G401 (cell line): ENCODE measurements at places on chromosomes 3 and 15. TPM values are rescaled to one million over a fixed set of nuclear protein-coding genes. Genes with fewer than 3 reads are reported as not detected.
A peak's percentile ranks its signal among the peaks of the same experiment; 100 is the strongest.

DNA sequence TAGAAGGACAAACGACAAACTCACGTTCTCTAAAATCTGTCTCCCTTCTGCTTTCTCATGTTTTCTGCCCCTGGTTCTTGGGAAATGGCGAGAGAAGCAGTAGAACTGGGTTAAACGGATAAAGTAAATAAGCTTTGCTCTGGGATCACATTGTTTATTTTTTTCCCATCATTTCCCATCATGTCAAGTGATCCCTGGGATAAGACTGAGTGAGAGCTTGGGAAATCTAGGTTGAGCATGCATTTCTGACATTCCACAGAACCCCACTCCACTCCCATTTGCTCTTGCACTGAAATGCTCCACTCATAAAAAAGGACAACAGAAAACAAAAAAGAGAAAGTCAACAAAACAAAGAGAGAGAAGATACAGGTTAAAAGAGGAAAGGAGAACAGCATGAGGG, 69.1 kb downstream of the SEMA6D start:
- DNase-seq = no peak

DNA sequence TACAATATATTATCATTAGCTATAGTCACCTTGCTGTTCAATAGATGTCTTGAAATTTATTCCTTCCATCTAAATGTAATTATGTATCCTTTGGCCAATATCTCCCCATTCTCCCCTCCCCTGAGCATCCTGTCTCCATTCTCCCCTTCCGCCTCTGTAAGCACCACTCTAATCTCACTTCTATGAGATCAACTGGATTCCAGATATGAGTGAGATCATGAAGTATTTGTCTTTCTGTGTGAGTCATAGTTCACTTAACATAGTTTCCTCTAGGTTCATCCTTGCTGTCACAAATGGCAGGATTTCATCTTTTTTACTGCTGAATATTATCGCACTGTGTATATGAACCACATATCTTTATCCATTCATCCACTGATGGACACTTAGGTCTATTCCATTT, 148.8 kb upstream of the NDN start:
- DNase-seq = no peak

Gene GATM
- 26.7 and 32.5 TPM in 2 replicates for total RNA-seq

DNA sequence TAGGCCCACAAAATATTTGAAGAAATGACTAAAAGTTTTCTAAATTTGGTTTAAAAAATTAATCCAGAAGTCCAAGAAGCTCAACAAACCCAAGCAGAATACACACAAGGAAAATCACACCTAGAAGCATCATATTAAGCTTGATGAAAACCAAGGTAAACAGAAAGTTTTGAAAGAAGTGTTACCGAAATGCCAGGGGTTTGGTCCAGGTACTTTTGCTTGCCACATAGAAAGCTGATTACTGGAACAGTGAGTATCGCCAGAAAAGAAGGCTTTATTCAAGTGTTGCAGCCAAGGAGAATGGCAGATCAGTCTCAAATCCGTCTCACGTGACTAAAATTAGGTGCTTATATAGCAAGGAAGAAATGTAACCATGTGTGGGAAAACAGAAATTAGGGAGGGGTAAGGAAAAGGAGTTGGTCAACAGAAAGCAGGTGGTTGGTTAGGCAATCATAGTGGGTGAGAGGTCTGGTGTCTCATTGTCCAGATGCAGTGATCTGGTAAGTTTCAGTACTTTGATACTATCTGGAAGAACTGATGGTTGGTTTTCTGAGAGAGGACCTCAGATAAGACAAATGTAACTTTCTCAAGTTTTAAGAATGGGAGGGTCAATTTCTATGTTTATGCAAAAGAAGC, 96.9 kb upstream of the MYRIP start:
- no peak for DNase-seq

DNA sequence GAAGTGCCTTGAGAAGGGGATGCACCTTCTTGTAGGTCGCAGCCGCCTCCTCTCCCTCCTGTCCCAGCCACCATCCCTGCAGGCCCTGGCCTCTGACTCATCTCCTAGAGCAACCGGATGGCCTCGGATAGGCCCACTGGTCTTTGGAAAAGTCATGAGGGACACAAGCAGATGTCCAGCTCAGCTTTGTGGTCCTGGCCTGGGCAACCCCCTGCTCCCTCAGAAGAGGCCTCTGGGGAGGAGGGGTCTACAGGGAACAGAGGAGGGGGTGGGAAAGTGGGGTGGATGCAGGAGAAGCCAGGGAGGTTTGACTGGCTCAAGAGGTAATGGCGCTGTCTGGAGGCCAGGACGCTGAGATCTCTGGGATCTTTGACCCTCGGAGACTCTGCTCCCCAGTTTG, 259.2 kb upstream of the TLE3 start:
- no peak for DNase-seq

- no peak for DNase-seq
Observed at GRCh38 chr15:52343831-52344230, 48.2 kb upstream of the MYO5C start.

- DNase-seq = no peak
Observed at GRCh38 chr15:73955326-73955725, 29.1 kb downstream of the LOXL1 start.

GRCh38 chr3:61353382-61353781, 102.1 kb upstream of the FHIT start:
- DNase-seq = peak; percentile 2

- DNase-seq = no peak
Observed at GRCh38 chr3:106036696-106037095, 167.9 kb upstream of the CBLB start.

Gene CERS3
- total RNA-seq = not detected in 2 replicates

DNA sequence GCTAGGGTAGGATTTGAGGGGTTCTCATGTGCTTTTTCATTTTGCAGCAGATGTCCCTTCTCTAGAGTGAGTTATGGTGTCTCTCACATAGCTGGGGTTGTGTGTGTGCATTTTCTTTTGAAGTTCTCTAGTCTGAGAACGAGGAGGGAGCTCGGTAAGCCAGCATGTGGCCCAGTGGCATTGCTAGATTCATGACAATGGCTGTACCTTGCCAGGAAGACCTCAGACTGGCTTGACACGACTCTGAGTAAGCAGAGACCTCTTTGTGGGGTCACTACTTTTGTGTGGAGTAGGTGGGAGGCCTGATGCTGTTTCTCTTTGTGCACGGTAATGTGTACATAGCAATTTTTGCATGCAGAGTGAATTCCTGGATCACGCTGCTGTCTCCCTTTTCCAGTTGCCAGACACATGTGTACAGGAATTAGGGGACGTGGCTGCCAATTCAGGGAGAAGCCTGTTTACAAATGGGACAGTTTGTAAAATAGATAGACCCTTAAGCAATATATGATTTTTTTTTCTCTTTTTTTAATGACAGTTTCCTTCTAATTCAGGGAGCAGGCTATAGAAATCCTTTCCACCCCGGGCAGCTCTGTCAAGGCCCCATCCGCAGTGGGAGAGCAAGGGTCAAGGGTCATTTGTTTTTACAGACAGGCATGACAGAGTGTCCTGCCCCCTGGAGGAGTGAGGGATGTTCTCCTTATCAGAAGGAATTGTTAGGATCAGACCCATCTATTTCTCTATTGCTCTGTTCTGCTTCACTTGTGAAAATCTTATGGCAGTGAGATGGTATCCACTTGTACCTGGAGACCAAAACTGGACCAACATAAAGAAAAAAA, 4.6 kb downstream of the CACNA1D start:
- DNase-seq = no peak

Gene ADAMTS9
- total RNA-seq = 0.06 TPM in 1 of 2 replicates, not detected in the other

DNA sequence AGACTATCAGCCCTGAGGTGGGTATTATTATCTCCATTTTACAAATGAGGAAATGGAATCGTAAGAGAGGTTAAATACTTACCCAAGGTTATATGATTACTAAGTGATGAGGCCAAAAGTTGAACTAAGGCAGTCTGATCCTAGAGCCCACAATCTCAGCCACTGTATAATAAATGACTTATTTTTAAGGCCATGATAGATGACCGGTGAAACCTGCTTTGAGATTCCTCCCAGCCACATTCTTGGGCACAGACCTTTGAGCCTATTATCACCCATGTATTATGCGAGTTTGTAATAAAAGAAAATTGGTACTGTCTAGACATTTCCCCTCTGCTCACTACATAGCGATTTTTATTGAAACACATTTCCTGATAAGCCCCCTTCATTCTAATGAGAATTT, 37.4 kb downstream of the POLQ start:
- DNase-seq = no peak

DNA sequence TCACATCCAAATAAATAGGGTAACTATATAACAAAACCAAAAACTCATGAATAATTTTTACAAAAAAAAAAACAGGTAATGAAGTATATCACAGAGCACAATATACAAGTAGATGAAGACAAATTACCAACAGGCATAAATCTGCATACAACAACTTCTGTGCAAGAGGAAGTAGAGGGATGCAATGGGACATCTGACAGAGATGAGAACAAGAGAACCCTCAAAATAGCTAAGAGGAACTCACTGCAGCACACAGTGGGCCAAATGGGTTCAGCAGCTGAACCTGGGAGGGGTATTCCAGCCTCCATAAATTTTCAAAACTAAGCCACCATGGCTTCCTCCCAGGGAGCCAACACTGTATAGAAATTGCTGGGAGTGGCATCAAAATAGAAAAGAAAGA, 9.6 kb upstream of the BTLA start:
- no peak for DNase-seq

DNA sequence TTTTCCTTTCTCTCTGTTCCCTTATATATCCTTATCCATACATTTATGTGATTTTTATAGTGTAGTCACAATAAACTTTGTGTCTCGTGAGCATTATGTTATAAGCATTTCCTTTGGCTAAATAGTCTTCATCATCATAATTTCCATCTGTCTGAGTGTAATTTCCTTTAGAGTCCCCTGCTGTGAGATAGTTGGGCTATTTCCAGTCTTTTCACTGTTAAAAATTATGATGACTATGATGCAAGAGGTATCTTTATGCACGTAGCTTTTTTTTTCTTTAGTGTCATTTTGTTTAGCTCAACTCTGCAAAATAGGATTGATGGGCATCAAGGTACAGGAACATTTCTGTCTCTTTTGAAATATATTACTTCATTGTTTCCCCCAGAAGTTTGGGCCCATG, 26.9 kb upstream of the CA12 start:
- DNase-seq = peak; percentile 30

Gene SNX22
- 18.2 and 24.7 TPM in 2 replicates for total RNA-seq
